Epithelial cell of prostate (primary cell): ENCODE measurements at places on chromosomes 3 and 15.

- DNase-seq: no peak
These were observed 480.1 kb downstream of the FOXP1 start for GRCh38 chr3:71103430-71103921.

DNA sequence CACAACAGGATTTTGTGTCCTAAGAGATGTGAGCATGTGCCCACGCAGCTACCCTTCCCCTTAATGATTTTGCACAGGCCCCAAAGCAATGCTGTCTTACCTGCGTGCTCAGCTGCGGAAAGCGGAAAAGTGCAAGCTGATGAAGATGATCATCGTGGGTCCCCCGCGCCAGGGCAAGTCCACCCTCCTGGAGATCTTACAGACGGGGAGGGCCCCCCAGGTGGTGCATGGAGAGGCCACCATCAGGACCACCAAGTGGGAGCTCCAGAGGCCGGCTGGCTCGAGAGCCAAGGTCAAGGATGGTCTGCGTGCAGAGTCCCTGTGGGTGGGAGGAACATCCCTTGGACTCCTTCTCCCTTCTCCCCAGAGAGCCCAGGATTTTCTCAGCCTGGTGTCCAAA lies 103.1 kb downstream of the LRRK1 start:
- DNase-seq: no peak

DNA sequence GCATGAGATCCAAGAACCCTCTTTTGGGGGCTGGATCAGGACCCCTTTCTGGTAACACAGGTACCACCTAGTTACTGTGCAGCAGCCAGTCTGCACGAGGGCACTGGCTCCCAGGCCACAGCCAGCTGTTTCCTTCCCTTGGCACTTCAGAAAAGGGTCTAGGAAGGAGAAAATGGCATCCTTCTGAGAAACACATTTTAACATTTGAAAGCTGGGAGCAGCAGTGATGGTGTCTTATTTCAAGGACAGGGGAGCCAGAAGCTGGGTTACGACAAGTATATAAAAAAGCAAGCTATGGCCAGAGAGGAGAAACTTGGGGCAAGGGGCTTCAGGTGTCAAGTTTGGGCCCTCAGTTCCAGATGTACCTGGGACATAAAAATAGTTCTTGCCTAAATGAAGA lies 282.8 kb downstream of the CTNNB1 start:
- DNase-seq: no peak

GRCh38 chr3:129030611-129031010 lies 29.5 kb downstream of the EFCC1 start:
- no peak for DNase-seq

- DNase-seq: no peak
These were observed 415.3 kb upstream of the ALCAM start for GRCh38 chr3:104951426-104951825.

DNA sequence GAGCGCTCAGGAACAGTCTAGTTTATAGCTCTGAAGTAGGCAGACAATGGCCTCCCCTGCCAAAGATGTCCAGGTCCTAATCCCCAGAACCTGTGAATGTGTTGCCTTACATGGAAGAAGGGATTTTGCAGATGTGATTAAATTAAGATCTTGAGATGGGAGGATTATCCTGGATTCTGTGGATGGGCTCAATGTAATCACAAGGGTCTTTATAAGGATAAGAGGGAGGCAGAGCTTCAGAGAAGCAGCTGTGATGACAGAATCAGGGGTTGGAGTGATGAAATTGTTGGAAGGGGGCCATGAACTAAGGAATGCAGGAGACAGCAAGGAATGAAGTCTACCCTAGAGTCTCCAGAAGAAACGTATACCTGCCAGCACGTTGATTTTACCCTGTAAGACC lies 14.0 kb upstream of the GK5 start:
- DNase-seq: no peak

GRCh38 chr3:36965440-36965839 lies 20.6 kb upstream of the TRANK1 start:
- peak; percentile 14 for DNase-seq

DNA sequence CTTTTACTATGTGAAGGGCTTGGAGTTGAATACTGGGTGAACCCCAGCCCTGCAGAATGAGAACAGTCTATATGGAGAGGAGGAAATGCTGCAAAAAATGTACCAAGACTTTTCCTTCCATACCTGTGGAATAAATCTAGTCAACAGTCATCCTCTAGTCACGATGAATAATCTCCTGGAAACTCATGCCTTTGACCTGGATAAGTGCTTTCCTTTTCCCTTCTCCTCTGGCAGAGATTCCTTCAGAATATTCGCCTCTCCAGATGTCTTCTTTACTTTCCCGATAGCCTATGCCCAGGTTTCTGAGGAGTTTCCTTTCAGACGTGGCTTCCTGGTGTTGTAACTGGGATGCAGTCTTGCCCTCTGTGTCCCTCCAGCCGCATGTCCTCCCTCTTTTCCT lies 28.1 kb downstream of the CCNL1 start:
- no peak for DNase-seq

- no peak for DNase-seq
These were observed 393 bp downstream of the ERICH6 start for GRCh38 chr3:150703299-150703755.

- DNase-seq: no peak
These were observed 4.8 kb downstream of the VIPR1 start for GRCh38 chr3:42507252-42507651.

- DNase-seq: no peak
These were observed 94.4 kb downstream of the ANKRD28 start for GRCh38 chr3:15703346-15703745.

- DNase-seq: no peak
These were observed 134.3 kb upstream of the ABHD17C start for GRCh38 chr15:80560601-80561400.

DNA sequence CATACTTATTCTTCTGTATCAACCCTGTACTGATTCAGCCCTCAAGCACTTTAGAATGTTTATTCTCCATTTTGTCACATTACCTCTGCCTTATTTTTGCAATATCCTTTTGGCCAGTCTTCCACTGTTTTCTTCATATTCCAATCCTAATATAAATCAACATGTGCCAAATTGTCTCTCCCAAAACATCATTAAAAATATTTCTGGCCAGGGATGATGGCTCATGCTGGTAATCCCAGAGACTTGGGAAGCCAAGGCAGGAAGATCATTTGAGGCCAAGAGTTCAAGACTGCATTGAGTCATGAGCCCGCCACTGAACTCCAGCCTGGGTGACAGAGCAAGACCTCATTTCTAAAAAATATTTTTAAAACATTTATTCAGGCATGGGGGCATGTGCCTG lies 641.4 kb upstream of the CBLB start:
- no peak for DNase-seq

DNA sequence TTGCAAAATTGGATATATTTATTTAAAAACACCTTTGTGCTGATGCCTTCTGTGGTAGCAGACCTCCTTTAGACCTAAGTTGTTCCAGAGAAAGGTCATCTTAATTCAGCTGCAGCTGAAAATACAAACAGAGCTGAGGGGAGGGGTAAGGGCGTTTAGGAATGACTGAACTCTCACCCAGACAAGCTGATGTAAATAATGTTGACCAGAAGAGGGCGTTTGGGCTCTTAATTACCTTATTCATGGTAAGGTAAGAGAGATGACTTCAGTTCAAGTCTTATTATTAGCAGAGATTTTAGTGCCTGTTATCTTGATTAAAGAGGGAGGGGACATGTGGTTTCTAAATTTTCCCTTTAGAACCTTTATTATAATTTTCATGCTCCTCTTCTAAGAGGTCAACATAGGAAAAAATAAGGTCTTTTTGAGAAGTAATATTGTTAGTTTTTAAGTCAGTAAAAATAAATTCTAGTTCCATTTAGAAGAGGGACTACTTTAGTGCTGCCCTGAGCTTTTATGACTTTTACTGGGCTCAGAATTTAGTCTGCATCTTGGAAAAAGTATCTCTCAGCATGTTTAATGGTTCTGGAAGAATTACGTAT lies 46.3 kb downstream of the GPR171 start:
- peak; percentile 14 for DNase-seq

DNA sequence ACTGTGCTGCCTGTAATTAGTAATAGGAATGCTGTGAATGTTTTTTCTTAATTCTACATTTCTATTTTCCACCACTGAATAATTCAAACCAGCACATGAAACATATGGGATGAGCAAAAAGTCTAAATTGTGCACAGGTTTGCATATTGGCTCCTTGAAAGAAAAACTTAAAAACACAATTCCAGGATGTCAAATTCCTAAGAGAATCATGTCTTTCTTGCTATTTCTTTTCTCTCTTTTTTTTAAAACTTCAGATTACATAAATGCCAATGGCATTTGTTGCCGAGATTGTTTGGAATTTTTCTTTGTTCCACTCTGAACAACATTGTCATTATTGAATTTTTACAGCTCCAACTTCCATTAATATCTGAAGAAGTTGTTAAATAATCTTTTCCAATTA lies 60.8 kb downstream of the VGLL3 start:
- no peak for DNase-seq

GRCh38 chr3:23079976-23080375 lies 123.2 kb upstream of the UBE2E2 start:
- DNase-seq: no peak

DNA sequence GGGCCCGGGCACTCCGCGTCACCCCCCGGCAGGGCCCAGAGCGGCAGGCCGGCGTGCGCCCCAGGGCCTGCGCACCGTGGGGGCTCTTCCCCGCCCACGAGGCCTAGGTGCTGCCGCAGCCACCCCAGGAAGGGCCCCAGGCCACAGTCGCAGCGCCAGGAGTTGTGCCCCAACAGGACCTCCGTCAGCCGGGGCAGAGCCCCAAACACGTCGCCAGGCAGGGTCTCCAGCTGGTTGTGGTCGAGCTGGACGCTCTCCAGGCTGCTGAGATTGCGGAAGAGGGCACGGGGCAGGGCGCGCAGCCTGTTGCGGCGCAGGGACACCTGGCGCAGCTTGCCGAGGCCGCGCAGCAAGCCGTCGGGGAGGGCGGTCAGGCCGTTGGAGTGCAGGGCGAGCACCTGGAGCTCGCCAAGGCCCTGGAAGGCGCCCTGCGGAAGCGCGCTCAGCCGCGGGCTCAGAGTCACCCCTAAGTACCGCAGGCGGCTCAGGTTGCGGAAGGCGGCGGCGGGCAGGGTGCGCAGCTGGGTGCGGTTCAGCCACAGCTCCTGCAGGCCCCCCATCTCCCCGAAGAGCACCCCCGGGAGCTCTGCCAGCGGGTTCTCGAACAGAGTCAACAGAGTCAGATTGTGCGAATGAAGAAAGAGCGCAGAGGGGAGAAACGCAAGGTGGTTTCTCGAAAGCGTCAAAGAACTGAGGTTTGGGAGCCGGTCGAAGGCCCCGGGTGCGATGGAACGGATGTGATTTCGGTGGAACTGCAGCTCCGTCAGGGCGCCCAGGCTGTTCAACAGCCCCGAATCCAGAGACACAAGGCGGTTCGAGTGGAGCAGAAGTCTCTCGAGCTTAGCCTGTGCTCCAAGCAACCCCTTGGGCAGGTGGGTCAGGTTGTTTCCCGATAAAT lies 2.0 kb downstream of the GP5 start:
- DNase-seq: no peak

DNA sequence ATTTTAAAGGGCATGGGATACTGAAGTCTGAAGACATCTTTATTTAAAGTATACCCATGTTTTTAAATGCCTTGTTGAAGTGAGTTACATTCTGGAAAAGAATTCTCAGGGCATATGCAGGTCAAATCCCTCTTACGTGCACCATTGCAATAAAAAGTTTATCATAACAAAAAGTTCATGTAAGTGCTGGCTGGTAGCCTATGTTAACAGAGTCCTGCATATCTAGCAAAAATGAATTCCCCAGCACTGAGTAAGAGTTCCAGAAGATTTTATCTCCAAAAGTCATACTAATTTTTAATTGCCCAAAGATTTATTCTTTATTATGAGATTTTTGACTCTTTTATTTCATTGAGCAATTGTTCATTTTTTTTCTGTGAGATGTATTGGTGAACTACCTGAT lies 104.7 kb upstream of the ROBO1 start:
- DNase-seq: peak; percentile 37

DNA sequence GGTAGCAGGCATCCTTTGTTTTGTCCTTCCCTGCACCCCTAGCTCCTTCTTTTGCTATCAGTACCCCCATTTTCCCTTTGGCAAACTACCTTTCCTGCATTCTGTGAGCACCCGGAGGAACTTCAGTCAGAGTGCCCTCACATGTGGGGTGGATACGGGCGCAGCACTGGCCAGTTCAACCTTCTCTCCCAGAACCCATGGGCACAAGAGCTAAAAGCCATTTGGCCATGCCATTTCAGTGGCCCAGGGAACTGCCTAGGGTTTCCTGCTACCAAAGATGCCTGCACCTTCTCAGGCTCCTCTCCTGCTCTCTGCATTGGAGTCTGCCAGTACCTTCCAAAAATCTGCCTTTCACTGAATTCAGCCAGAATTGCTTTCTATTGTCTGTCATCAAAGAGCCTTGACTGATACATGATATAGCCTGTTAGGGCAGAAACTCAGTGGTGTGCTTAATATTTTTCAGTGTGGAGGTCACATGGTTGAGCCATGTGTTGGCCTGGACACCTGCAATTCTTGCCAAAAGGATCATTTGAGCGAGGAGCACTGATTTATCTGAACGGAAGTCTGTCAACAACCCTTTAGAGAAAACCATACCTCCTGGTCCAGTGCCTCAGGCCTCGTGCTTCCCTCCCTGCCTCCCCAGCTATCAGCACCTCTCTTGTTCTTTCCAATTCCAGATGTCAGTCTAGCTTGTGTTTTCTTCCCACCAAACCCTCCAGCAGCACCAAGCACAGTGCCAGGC lies 27.0 kb upstream of the HHATL start:
- no peak for DNase-seq

GRCh38 chr15:76844096-76844495 lies 61.0 kb downstream of the SCAPER start:
- DNase-seq: no peak

DNA sequence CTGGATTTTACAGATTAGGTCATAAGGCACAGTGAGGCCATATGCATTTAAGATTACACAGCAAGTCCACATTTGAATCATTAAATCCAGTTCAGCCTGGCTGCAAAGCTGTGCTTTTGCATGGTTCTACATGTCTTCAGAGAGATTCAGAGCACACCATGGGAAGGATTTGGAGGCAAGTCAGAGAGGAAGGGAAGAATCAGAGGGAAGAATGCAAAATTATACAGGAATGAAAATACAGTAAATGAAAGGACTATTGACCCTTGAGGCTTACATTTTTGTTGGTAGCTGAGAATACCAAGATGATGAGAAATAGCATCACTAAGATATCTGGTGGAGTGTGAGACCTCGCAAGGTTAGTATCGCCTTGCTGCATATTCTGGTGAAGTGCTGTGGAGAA lies 13.9 kb downstream of the FILIP1L start:
- DNase-seq: no peak

DNA sequence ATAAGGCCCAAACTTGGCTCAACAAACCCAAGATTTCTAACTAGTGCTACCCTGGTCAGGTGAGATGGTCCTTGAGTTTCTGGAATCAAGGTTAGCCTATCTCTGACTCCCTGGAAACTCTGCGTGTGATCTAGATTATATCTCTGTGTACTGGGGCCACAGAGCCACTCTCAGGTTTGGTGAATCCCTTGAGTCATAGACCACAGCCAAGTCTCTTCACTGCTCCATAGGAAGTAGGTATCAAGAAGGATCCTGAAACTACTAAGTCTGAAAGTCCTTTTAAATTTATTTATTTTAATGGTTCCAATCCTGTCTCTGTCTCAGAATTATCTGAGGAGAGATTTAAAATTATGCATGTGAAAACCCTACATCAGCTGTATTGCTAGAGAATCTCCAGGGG lies 99.1 kb downstream of the TUSC7 start:
- DNase-seq: no peak

- no peak for DNase-seq
These were observed 2.3 kb downstream of the ARPC4 start for GRCh38 chr3:9795207-9795606.
